ENCODE measurements at places on chromosomes 3 and 15.

DNA sequence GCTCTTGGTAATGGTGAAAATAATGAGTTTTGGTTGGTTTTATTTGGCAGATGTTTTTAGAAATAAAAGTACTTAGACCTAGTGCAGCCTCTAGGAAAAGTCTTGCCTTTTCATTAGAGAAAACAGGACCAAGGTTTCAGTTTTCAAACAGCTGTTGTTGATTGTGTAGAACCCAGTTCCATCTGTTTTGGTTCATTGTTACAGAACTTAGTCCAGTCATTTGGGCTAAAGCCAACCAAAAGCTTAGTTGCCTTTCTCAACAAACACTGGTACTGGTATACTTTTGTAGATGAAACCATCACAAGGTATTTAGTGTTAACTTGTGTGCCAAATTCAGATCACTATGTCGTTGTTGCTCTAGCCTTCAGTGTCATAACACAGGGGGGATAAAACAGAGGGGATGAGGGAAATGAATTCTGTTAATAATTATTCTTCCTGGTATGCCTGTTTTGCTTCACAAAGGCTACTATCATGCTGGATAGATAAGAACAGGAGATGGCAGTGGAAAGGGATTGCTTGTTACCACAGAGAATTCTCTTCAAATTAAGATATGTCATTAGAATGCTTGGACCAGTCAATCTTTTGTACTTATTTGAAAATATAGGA lies 12.6 kb upstream of the APH1B start:
- no peak for DNase-seq

- no peak for DNase-seq
Observed at GRCh38 chr3:188319569-188319968, 165.6 kb downstream of the LPP start.

- DNase-seq = no peak
Observed at GRCh38 chr15:33623010-33623409, 312.2 kb downstream of the RYR3 start.

GRCh38 chr15:27260523-27260922 lies 289.5 kb downstream of the GABRG3 start:
- DNase-seq = no peak

DNA sequence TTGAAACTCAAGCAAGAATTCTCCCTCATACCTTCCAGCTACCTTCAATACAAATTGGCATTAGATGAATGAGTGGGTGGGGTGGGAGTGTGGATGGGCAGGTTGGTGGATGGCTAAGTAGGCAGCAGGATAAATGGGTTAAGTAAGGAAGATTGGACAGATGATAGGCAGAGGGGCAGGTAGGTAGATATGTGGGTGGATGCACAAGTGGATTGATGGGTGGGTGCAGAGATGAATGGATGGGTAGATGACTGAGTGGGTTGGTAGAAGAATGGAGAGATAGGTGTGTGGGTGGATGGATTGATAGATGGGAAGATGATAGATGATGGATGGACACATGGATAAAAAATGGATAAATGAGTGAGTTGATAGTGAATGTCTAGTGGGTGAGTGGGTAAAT lies 27.6 kb downstream of the VIPR1 start:
- DNase-seq = no peak

- no peak for DNase-seq
Observed at GRCh38 chr15:69093127-69093526, 67.3 kb upstream of the GLCE start.

GRCh38 chr15:91184441-91184840 lies 84.4 kb downstream of the SV2B start:
- no peak for DNase-seq

GRCh38 chr3:104245261-104245660 lies 1121.4 kb upstream of the ALCAM start:
- DNase-seq = no peak

- no peak for DNase-seq
Observed at GRCh38 chr15:32855942-32856341, 138.1 kb downstream of the GREM1 start.

DNA sequence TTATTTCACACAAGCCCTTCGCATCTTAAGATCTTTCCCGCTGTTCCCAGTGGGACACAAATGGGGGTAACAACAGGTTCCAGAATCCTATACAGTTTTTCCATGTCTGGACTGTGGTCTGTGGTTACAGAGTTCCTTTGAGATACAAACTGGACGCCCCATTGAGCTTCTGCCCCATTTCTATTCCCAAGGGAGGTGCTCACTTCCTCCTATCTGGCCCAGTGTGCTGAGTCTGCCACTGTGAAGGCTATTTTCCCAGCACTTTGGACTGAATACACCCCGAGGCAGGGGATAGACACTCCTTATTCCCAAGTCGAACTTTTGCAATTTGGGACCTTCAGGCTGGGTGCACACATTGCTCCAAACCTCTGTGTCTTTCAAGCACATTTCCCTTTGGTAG lies 44.0 kb downstream of the MESD start:
- DNase-seq = no peak
